Activated naive CD8-positive, alpha-beta T cell treated with anti-CD3 and anti-CD28 coated beads, Interleukin-2, amount 50 U/mL, for 24 hours (primary cell): ENCODE measurements at places on chromosomes 1 and 21.

DNA sequence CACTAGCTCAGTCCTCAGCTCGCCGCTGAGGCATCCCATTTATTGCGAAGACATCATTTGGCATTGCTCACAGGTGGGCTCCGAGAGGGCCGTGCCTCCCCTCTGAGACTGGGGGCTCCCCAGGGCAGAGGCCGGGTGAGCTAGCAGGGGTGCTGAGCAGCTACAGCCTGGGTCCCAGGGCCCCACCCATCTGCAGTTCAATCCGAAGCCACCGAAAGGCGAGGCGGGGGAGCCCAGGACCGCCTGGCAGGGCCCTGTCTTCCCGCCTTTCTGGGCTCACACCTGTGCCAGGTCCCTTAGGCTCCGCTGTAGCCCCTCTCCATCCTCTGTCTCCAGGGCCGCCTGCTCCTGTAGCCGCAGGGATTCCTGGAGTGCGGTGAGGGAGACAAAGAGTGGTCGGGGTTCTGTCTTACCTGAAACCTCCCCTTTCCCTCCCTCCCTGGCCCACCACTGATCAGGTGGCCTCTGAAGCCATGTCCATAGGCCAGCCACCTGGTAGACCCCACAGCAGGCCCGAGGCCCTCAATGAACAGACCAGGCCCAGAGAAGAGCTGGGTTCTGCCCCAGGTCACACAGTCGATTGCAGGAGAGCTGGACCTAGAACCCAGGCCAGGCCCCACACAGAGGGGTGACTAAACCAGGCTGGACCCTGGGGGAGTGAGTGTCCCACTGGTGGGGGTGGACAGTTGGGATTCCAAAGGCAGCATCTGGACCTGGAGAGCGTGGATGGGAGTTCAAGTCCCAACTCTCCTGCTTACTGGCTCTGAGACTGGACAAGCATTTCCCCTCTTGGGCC, 18.1 kb upstream of the NBPF1 start:
- DNase-seq = no peak

DNA sequence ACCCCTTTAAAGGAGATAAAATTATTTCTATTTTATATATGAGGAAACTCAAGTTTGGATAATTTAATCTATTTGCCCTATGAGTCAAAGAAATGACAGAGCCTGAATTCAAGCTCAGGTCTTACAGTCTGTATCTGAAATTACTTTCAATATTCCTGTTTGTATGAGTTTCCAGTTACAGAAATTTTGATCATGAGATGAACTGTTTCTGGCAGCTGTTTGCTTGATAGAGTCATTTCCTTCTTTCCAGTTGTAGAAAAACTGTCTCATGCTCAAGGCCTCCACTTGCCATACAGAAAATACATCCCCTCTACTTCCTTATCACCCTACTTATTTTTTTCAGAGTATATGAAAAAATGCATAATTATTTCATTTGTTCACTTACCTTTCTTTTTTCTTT, 87.6 kb downstream of the PTPRC start:
- DNase-seq = no peak

GRCh38 chr1:3677484-3677883, 25.2 kb downstream of the TP73 start:
- DNase-seq = no peak

DNA sequence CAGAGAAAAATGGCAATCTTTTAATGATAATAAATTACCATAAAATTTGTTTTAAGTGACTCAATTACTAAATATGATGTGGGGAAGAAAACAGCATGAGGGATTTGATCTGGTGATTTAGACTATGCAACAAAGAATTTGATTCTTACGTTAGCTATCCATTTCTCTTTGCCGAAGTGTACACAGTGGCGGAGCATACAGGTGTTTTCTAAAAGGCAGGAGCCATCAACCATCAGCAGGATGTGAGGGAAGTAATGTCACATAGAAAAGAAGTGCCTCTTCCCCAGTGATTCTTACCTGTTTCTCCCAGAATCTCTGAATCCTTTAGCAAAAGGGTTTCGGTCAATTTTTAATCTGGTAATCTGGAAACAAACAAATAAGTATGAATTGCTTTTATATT, 74.3 kb downstream of the TBX15 start:
- DNase-seq = no peak

DNA sequence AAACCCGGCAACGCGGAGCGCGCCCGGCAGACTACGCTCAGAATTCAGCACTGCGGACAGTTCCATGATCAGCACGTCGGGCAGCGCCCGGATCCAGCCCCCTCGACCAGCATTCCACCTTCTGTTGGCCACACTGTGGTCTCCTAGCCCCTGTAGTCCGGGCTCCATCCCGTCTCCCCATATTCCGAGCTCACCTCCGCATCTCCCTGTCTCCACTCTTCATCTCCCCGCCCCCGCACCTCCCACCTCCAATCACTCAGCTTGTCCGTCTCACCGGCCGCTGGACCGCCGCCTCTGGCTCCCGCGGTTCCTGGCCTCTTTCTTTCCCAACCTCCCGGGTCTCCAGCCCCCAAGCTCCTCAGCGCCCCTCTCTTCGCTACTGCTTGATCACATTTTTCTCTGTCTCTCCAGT, 500 bp downstream of the EPHA10 start:
- peak; percentile 71 for DNase-seq

DNA sequence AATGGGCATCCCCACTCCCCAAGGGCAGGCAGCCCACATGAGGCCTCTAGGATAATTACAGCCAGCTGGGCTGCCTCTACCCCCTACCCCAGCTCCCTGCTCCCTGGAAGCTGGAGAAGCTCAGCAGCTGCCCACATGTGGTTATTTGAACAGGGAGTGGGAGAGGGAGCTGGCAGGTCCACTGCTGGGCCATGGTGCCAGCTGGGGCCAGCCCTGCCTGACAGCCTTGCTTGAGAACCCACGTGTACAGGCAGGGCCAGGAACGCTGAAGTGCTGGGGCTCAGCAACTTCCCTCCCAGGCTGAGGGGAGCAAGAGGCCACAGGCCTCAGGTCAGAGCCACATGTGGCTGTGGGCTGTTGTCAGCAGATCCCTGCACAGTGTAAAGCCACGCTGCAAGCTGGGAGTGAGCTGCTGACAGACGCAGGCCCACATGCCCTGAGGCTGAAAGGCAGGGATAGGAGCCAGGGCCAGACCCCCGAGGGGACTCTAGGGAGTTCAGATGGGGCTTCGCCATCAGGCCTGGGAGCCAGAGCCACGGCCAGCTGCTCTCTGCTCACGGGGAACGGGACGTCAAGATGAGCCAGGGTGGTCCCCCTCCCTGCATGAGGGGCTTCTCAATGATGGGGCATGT, 129.0 kb downstream of the SYF2 start:
- DNase-seq = no peak

- DNase-seq = no peak
Observed at GRCh38 chr1:73556270-73556669, 641.7 kb downstream of the LRRIQ3 start.

GRCh38 chr1:43241413-43241836, 28.4 kb upstream of the TMEM125 start:
- DNase-seq = no peak
